ENCODE measurements at places on chromosomes 12 and 14.
A peak's percentile ranks its signal among the peaks of the same experiment; 100 is the strongest.

DNA sequence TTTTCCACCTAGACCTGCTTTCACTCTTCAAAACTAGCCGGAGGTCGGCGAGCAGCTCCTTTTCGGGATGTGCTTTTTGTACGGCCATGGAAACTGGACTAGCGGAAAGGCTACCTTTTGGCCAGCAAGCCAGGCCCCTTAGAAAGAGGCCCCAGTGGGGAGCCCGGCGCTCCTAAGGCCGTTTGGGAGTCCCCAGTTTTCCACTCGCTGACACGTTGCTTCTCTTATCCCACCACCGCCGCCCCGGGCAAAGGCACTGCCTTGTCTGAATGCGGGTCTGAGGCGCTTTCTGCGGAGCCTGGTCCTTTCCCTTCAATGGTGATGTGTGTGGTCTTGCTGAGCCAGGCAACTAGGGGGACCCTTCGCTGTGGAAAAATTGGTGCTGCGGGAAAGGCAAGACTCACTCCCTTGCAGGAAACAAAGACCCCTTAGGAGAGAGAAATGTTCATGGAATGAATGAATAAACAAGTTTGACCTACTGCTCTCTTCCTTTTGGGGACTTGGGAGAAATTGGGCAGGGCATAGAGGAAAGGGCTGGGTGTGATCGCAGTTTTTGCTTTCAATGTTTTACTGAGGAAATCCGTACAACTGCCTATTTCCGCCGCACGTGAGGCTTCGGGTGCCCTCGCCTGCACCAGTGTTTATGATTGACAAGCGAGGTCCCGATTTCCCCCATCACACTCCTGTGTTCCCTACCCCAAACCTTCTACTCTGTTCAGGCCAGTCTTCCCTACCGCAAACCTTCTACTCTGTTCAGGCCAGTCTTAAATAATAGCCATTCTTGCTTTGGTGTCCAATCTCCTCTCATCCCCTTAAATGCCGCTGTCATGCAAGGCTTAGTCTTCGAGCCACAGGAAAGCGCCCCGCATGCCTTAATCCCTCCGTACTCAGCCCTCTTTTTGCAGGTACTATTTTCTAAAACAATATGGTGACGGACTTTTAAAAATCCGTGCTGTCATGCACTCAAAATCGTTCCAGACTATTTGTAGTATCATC lies 1.0 kb upstream of the SLC38A2 start:
- peak; percentile 34 for DNase-seq

DNA sequence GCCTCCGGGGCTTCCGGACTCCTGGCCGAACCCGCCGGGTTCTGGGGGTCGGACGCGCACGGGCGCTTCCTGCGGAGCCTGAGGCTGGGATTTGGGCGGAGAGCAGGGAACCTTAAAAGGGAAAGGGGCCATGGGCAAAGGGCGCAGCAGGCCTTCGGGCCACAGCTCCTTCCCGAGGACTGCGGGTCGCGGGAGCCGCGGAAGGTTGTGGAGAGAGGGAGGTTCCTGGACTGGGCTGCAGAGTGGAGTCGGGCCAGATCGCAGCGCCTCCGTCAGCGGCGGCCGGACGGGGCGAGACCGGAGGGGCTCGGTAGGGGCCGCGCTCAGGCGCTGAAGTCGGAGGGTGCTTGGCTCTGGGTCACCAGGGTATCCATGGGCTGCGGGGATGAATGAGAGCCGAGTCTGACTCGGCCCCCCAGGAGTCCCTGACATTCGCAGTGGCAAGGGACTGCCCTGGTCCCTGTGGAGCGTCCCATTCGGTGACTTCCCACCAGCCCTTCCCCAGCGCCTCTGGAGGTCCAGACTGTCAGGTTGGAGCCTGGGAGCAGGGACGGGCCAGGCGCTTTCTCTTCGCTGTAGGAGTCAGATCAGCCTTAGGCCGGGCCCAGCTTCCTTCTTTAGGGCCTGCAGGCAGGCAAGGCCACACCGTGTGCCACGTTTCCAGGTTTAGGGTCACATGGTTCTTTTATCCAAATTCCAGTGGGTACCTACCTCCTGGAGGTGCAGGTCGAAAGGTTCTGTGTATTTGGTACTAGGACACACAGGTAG lies 938 bp upstream of the SLC25A29 start:
- DNase-seq: no peak

DNA sequence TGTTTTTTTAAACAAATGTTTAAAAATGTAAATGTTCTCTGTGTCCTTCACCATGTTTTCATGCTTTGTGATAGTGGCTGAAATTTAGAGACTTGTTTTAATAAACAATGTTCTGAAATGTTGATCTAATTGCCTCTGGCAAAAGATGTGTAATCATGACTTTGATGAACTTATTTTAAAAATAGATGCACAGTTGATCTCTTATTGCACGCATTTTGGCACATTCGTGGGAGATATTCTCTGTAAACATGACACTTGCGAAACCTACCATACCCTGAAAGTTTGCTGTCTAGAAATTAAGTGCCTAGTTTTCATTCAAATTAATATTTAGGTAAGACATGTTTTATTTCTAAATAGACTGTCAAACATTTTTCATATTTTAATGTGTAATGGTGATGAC lies 119.7 kb upstream of the DNM1L start:
- no peak for DNase-seq

- DNase-seq: no peak
Measured at GRCh38 chr12:46388427-46389021, 16.0 kb upstream of the SLC38A2 start.

- DNase-seq: no peak
Measured at GRCh38 chr12:103801709-103802585, 39.1 kb downstream of the NT5DC3 start.

GRCh38 chr12:86735072-86735471 lies 478.9 kb upstream of the MGAT4C start:
- no peak for DNase-seq

- DNase-seq: no peak
Measured at GRCh38 chr12:26845984-26846383, 13.0 kb upstream of the ITPR2 start.

- no peak for DNase-seq
Measured at GRCh38 chr12:113889076-113889475, 77.0 kb downstream of the RBM19 start.

DNA sequence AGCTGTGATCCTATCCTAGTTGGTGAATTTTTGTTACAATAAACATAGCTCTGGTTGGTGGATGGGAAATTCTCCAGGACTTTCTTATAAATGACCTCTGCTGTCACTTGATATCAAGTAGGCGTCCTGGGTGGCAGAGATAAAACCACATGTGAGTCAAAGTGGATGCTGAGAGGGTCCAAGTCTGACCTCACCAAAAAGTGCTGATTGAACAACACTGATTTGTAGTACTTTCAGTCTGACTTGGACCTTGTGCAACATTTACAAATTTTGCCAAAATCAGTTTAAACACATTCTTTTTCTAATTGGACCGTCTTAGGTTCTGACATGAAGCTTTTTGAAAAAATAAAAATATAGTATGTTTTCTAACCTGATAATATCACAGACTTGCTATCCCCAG lies 585.6 kb downstream of the GALC start:
- DNase-seq: no peak

DNA sequence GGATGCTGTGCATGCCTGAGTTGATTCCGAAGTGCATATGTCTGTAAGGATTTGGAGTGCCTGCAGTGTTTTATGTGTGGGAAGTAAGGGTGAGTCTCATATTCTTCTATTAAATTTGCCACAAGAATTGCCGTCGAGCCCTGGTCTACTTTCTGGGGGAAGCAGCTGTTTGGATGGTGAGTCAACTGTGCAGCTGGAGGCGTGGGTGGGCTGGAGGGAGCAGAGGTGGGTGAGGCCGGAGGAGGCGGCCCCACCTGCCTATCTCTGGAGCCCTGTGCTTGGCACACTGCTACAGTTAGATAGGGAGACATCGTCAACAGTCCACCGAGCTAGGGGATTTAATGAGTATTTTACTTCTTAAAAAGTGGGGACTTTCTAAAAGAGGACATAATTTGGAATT lies 9.7 kb downstream of the GLRX5 start:
- DNase-seq: no peak

DNA sequence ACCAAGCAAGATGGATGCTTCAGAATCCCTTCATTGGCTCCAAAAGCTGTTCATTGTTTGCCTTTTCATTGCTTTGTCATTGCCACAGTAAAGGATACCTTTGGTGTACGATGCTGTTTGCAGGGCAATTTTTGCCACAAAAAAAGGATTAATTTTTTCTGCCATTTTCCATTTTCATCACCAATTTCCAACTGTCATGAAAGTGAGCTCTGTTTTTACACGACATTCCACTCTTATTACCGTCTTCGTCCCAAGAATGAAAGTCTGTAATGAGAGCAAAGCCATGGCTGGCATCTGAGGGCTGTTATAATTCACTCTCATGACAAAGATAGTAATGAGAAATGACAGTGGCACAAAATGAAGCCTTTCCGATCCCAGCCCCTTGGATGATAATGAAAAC lies 272.7 kb upstream of the DCN start:
- DNase-seq: no peak

DNA sequence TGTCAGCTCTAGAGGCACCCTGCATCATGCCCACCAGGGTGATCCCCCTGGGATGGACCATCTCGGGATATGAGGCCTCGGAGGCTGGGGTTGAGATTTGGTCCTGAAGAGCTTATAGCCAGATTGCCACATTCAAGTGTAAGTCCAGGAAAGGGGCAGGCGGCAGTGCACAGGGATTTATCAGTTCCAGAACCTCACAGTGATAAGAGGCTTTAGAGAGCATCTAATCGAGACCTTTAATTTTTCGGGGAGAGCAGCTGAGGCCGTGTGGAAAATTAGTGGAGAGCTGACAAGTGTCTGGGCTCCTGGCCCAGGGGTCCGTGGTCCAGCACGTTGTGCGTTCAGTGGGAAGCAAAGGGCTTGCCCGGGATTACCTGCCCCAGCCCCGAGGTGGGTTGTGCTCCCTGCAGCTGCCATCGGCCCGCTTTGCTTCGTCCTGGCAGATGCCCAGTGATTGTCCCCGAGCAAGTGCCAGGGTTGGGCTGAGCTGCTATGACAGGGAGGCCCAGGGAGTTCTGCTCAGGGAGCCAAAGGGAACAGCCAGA lies 52.1 kb downstream of the C14orf132 start:
- peak; percentile 30 for DNase-seq

DNA sequence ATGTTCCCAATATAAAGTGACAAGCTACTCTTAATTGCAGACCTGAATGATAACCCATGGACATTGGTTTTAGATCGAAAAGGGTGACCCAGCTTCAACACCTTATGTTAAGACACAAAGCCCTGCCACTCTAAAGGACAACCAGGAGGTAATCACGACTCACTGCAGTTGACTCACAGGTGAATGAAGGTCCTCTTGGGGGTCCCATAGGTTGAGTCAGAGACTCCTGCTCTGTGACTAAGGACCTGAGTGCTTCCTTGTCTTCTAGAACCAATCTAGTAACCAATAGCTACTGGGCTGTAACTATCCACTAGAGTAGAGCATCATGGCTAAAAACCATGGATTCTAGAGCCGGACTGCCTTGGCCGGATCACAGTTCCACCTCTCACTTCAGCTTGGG lies 73.8 kb downstream of the KCNK10 start:
- no peak for DNase-seq

DNA sequence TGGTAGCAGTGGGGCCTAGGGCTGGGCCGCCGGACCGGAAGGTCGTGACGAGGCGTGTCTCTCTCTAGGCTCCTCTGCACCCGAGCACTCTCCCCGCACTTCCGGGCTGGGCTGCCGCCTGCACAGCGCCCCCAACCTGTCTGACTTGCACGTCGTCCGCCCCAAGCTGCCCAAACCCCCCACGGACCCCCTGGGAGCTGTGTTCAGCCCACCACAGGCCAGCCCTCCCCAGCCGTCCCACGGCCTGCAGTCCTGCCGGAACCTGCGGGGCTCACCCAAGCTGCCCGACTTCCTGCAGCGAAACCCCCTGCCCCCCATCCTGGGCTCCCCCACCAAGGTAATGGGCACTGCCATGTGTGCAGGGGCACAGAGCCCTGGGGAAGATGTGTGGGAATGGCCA lies 13.3 kb upstream of the PUS1 start:
- DNase-seq: no peak

DNA sequence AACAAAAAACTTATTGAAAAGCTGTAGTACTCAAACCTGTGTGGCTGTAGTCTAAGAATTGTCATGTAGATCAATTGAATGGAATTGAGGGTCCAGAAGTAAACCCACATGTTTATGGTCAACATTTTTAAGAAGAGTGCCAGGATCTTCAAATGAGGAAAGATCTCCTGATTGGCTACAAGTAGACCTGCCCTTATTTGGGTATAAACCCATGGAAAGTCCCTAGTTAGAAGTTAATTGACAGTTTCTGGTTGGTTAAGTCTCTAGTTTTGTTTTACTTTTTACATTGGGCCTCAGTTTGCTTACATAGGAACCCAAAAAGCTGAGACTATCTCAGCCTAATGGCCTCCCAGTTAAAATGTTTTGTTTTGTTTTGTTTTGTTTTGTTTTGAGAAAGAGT lies 91.9 kb upstream of the RESF1 start:
- DNase-seq: no peak

DNA sequence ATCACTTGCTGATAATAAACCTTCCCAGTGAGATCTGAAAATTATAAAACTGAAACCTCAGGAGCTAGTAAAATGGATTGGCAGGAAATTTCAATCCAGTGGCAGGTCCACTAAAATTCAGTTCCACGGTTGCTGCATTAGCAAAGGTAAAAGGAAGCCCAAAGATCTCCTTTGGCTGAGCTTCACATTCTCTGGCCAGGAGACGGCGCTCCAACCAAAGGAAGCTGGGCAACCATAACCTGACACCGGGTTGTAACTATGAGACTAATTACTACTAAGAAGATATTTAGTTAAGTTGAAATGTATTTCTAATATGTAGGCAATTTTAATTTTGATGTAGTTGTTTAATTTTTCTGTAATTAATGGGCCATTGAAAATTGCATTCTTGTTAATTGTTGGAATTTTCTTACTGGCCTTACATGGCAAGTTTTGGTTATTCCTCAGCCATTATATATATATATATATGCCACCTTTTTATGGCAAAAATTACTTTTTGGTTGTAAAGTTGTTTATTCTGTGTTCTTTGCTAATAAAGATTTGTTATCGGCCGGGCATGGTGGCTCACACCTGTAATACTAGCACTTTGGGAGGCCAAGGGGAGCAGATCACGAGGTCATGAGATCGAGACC lies 17.0 kb downstream of the OR8S1 start:
- DNase-seq: no peak

DNA sequence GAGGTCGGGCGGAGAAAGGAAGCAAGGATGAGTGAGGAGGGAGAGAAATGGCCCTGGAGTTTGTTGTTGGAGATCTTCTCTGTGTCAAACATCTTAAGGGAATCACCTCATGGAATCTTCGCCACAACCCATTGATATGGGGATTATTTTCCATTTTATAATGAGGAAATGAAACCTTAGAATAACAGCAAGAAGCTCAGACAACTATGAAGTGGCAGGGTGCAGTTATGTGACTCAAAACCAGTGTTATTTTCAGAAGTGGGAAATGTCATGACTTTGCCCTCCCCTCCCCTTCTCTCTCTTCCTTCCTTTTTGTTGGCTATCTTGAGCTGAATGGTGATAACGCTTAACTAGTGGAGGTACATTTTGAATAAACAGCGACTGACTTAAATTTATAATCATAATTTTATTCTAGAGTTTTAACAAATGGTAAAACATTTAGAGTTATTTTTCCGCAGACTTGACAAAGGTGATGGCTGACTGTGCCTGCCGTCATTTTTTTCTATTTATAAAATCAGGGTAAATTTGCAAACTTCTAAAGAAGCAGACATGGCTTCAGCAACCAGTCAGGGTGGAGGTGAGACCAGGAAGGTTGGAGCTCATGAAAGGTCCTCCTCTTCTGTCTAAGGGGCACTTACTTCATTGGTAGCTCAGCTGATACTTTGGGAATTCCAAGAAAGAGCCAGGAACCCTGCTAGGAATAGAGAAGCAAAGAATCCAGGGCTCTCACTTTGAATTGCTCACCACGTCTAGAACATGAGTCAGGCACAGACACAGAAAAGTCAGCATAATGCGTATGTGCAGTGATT lies 232.4 kb downstream of the RGS6 start:
- no peak for DNase-seq

GRCh38 chr14:77231721-77232120 lies 39.3 kb downstream of the NGB start:
- DNase-seq: no peak

Measured in amygdala (tissue), 56 donors.